Kasumi-1 (cell line): ENCODE measurements at places on chromosomes 16 and 17.

GRCh38 chr16:72850853-72851252 is 197.1 kb downstream of the ZFHX3 start:
- no peak for DNase-seq

DNA sequence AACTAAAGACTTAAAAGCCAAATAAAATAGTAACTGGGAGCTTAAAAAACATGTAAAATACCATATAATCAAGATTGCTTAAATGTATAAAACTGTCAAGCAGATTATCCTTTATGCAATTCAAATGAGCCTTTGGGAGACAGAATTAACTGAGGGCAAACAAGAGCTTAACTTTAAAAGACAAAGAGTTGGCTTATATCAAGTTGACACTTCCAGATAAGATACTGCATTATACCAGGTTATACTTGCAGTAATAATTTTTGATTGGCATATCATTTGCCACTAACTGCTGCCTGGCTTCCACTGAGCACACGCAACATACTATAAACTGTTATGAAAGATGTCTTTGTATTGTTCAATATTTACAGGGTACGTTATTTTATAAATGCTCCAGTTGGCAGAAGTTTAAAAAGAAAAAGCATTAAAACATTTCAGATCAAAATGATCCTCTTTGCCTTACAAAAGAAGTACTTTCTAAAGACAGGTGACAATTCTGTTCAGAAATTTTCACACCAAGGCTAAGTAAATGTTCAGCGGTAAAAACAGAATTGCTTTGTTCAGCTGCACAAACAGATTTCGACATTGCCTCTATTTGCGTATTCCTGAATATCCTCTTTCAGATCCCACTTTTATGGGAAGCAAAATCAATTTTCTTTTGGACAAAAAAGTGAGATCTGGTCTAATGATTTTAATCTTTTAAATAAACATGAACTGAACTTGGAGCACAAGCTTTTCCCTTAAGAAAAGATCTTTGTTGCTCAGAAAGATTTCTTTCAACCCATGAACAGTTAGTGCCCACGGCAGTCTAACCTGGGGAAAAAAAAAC is 50.7 kb downstream of the TOX3 start:
- no peak for DNase-seq

DNA sequence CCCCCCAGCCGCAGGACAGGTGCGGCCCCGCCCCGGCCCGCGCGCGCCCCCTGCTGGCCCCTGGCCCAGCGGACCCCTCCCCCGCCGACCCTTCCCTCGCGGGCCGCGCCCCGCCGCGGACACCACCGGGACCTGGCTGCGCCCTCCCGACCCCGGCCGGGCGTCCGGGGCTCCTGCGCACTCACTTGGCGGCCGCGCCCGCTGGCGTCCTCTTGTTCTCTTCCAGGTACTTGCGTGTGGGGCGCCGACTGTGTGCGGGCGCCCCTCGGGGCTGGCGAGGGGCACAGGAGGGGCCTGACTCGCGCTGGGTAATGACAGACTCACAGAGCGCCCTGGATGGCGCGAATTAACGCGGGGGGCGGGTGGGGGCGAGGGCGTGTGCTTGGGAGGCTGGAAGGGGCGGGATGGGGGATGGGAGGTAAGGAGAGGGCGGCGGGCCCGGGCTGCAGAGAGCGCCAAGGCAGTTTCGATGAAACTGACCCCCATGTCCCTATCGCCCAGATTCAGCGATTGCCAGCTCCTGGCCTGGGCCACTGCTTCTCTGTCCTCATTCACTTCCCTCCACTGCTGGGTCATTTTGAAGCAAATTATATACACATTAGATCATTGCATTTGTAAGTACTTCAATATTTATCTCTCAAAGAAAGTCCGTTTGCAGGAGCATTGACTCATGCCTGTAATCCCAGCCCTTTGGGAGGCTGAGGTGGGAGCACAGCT is 445 bp upstream of the DBNDD1 start:
- DNase-seq = no peak

- DNase-seq = no peak
Measured at GRCh38 chr16:11781773-11782172, 15.3 kb downstream of the ZC3H7A start.

- DNase-seq = no peak
Measured at GRCh38 chr17:68319410-68320162, 28.3 kb downstream of the ARSG start.

DNA sequence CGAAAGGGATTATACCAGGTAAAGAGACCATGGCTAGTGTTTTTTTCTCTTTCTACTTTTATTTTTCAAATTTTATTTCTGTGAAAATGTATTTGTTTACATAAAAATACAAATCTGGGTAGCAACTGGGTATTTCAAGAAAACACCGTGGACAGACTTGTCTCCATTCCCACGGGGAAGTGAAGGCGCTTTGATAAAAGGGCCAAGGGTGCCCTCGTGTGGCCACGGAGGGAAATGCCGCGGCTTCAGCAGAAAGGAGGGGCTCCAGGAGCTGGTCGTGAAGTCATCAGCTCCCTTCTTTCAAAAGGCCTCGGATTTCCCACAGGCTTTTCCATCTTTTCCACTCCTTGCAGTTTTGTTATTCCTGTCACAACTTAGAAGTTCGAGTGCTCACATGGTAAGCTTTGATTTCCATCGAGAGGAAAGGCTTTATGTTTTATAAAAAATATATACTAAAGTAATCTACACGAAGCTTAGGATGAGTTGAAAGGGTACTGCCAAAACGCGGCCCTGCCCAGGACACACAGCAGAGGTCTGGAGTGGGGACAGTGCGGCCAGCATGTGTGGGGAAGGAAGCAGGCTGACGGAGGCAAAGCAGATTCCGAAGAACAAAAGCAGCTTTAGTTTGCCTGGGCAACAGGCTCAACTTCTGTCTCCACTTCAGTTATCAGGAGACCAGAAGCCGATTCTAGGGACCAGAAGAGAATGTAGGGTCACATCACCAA is 15.3 kb upstream of the MNT start:
- peak; percentile 60 for DNase-seq

DNA sequence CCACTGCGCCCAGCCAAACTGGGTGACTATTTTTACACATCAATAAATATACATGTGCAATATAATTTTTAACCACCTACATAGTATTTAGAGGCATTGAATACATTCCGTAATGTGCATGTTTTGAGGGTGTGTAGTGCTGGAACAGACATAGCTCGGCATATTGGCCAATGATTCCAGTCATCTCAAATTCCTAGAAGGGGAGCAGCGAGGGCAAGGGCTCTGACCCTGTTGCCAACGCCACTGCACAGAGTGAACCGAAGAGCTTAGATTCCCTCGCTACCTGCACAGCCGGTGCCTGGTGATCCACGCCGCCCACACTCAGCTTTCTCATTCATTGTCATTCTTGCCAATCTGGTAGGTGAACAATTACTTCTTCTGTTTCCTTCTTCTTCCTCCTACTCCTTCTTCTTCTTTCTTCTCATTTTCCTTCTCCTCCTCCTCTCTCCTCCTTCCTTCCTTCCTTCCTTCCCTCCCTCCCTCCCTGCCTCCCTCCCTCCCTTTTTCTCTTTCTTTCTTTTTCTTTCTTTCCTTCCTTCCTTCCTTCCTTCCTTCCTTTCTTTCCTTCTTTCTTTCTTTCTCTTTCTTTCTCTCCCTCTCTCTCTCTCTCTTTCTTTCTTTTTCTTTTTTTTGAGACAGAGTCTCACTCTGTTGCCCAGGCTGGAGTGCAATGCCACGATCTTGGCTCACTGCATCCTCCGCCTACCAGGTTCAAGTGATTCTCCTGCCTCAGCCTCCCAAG is 26.3 kb upstream of the ATP2A3 start:
- DNase-seq = no peak

DNA sequence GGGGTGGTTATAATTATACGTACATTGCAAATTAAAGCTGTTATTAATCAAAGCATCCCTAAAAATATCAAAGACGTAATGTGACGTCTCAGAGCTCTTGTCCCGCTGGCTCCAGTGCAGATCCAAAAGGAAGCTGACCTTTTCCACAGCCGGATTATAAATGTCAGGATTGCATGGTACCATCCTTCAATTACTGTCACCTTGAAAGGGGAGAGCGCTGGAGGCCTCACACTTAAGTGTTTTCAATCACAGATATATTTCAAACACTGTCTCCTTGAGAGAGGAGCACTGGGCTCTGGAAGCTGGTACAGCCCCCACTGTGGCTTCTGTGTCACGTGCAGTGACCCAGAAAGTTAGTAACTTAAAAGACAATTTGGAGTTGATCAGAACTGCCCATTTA is 94.2 kb downstream of the AIPL1 start:
- no peak for DNase-seq

GRCh38 chr17:77281904-77282367 is 141.2 kb downstream of the SEC14L1 start:
- no peak for DNase-seq

- no peak for DNase-seq
Measured at GRCh38 chr16:11057711-11058345, 113.5 kb downstream of the CLEC16A start.

DNA sequence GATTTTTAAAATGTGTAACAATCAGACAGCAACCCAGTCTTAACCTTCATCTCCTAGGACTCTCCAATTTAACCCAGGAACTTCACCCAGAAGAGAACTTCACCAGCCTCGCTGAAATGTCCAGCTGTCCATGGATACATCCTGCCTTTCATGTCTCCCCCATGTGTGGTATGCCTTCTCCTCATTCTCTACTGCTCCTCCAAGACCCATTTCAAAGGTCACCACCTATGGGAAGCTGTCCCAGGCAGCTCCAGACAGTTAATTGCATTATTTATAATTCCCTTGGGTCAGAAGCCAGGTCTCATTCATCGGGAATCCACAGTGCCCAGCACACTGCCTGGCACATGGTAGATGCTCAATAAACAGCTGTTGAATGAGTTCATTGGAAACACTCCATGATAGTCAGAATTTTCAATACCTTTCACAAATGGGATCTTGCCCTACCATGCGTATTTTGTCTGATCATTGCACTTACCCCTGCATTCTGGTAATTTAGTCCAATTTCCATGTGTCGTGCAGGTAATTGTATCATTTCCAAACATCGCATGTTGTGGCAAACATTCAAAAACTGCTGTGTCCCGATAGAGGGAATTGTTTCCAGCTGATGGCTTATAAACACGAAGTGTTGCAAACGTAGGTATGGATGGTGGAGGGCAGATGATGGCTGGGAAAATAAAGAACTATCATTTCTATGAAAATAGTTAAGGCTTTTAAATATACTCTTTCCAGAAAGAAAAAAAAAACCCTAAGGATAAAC is 9.0 kb downstream of the APOH start:
- DNase-seq = no peak

DNA sequence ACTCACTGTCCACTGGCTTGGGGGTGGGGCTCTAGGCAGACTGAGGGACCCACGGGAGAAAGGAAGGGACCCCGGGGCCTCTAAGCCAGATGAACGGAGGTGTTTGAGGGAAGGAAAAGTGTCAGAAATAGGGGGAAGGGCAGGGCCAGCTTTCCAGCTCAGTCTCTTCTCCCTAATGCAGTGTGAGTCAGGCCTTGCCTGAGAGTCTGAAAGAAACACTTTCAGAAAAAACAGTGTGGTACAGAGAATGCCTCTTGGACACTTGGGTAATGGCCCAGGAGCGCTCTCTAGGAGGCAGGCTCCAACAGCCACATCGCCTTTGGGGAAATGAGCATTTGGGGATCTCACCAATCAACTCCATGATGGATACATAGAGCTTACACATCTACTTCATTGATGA is 46.9 kb downstream of the NDEL1 start:
- DNase-seq = no peak

DNA sequence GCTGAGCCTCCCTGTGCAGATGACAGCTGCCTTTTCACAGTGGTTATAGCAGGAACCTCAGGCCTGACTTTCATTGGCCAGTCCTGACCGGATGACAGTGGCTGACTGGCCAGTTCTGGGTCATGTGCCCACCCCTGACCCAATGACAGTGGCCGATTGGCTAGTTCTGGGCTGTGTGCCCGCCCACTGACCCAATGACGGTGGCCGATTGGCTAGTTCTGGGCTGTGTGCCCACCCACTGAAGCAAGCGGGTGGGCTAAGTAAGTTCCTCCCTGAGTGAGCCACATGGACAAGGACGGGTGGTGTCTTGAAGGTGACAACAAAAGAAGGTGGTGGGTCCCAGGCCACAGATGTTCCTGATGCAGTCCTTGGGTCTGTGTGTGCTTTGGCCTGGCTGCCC is 9.5 kb downstream of the DEF8 start:
- DNase-seq = no peak

DNA sequence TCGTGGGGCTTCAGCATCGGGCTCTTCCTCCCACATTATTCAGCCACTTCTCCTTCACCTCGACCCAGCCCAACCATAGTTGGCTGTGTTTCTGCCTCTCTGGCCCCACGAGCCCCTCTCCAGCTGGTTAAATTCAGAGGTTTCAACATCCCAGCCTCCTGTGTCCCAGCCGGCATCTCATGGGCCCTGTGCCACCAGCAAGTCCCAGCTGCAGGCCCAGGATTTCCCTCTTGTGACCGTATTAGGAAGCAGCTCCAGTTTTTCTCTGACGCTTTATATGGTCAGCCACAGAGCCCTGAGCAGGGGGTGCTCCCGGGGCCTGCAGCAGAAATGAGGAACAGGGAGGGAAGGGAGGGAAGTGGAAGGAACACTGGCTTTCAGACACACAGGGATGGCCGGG is 27.4 kb downstream of the MYH11 start:
- DNase-seq = peak; percentile 50

DNA sequence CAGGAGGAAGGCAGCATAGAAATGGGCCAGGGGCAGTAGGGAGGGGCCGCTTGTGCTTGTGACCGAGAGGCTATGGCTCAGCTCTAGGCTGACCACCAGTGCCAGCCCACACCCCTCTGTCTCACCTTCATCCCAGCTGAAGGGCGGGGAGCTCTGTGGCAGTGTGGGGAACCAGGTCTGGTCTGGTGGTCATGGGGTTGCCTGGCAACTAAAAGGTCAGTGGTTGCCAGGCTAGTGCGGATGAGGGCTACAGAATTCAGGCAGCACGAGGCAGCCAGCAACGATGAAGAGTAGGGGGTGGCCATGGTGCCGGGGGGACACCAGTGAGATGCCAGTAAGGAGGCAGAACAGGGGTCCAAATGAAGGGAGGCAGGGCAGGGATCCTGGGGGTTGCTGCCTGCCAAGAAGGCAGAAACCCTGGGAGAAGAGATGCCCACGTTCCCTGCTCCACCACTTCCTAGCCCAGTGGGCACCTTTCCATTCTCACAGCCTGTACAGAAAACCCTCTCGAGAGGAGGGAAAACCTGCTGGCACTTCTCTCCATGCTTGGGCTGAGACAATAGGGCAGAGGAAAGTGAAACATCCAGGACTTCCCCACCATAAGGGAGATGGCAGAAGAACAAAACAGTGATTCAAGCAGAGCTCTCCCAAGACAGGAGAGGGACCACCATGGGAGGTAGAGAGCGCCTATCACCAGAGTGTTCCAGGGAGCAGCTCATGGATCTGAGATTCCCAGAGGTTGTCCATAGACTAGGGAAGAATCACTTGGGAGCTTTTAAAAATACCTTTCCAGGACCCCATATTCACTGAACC is 39.7 kb downstream of the SRCIN1 start:
- DNase-seq = no peak

DNA sequence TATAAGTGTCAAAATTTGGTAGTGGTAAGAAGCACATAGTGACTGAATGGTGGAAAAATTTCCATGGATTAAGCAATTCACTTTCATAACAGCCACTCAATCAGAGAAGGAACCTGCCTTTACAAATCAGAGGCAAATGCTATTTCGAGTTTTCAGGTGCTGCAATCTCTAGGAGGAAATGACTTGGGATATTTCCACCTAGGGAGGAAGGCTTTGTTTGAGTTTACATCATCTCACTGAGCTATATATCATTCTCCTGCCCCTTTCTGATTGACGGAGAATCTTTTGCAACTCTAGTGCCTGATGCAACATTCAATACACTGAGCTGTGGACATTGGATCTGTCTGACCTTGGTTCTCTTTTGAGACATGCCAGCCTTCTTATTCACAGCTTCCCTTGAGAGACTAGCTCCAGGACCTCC is 26.3 kb downstream of the MARCHF10 start:
- no peak for DNase-seq

- DNase-seq = no peak
Measured at GRCh38 chr17:62919388-62919787, 46.6 kb upstream of the TANC2 start.
